ENCODE measurements at places on chromosomes 2 and 18.

DNA sequence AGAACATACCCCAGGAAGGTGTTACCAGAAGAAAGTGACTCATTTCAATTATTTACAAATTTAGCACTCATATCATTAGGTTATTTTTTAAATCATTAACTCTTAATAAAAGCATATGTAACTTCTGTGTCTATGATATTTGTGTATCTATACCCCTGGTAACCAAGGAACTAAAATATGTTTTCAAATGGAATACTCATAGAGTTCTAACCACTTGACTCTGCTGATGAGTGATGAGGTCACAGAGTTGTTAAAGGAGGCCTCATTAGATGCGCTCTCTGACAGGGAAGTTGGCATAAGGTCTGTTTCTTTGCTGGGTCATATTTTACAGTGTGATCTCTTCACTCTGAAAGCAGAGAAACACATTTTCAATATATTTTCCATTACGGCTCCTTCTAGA lies 73.4 kb downstream of the CCDC150 start:
- DNase-seq: no peak

DNA sequence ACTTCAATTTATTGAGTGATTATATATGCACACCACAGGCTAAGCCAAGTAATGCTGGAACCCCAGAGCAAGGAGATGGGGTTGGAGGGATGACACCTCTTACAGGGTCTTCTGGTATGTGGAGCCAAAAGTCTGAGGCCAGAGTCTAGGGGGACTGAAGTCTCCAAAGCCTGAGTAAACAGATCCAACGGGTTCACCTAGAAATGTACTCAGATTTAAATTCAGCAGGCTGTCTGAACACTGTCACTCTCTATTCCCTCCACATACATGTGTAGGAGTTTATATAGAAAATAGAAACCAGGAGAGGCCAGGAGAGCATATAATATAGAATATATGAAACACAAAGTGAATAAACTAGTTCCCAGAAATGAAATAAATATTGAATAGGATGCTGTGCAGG lies 76.1 kb downstream of the PPP1R1C start:
- DNase-seq: no peak

DNA sequence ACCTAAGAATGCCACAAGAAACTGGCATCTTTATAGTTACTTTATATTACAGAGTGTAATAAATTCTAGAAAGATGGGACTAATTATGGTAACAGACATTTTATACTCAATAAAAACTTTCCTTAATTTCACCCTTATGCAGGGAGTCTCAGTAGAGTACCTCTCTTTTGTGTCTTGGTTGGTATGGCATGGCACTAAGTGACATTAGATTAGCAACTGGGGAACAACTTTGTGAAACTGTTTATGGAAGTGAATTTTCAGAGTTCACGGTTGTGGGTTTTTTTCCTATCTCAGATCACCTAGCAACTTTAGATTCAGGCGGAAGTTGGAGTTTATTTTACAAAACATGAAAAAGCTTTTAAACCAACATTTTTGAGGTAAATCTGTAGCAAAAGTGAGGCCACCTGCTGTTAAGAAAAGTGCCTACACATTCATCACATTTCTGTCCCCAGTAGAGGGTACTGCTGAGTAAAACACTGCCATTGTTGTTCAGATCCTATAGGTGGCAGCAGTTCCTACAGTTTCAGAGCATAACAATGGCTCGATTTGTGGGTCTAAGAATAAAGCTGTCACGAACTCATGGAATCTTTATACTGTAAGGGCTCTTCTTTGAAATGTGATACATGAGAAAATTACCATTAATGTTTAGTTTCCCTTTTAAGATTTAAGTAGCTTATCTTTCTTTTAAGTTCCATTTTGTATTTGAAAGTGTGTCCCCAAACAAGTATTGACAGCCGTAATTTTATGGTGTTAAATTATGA lies 117.6 kb downstream of the CAMKMT start:
- DNase-seq: peak; percentile 66

DNA sequence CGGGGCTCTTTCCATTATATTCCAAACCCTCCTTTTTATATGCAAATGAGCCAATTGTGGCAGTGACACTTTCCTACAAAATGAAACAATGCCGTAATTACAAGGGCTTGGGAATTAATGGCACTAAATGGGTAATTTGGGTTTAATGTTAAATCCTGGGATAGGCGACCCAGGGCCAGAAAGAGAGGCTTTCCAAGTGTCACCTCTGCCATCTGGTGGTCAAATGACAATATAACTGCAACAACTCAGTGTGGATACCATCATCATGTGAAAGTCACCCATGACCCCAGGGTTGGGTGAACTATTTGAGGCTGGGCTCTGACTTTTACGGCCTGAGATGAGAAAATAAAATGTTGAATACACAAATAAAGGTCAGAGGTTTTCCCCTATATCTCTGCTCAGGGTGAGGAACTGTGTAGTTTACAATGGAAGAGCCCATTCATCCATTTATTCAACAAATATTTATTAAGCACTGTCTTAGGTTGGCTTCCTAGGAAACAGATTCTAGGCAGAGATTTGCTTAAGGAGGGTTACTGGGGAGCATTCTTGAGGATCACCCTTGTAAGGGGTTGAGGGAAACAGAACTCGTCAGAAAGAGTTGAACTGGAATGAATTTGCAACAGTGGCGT lies 13.6 kb upstream of the THADA start:
- DNase-seq: no peak

- DNase-seq: peak; percentile 4
These were observed 244.6 kb upstream of the HNRNPA3 start for GRCh38 chr2:176967911-176968450.
